ENCODE measurements at places on chromosomes 16 and 17.

GRCh38 chr16:49856672-49857330, 889 bp upstream of the ZNF423 start:
- DNase-seq, result peak; percentile 39

GRCh38 chr16:1764971-1765370, 6.4 kb downstream of the NME3 start:
- no peak for DNase-seq

DNA sequence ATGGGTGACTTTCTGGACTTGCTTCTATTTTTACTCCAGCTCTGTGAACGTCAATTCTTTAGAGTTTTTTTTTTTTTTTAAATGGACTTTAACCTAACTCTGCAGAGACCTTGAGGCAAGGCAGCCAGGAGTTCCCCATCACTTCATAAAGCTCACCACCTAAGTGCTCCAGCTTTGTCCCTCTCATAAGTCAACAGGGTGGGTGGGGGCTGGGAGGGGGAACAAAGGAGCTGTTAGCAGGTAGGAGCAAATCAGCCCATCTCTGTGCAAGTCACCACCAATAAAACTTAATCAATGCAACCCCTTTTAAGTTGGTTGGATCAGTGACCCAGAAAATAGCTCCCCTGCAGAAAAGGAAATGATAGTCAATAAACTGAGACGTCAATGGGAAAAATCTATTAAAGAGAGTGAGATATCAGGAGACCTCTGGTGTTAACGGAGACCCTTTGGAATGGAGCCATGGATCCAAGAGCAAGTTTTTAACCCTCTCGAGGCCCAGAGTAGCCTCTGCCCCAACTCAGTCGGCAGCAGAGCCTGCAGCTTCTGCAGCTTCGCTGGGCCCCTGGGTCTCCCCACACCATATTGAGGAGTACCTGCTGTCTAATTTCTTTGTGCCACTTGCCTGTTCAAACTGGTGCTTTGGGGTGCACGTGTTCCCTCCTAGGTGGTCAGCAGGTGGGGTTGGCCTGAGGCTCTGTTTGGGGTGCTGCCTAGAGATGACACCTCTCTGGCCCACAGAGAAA, 27.6 kb upstream of the ETV4 start:
- DNase-seq, result no peak

GRCh38 chr17:19670908-19671307, 22.4 kb downstream of the ALDH3A2 start:
- DNase-seq, result peak; percentile 49

DNA sequence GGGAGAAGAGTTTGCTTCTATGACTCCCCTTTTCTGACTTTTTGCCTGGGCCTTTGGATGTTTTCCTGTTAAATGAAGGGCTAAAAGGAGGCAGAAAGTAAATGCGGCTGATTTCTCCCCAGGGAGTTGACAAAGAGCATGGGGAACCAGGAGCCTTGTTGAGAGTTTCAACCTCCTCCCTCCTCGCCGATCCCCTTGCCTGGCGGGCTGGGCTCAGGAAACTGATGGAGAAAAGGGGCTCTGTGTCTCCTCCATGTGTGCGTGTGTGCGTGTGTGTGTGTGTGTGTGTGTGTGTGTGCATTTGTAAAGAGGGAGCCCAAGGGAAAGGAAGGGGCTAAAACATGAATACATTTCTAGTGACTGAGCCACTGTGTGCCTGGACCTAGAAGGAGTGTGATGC, 94.5 kb downstream of the ZDHHC7 start:
- DNase-seq, result no peak

GRCh38 chr16:69171325-69172084, 15.5 kb upstream of the SNTB2 start:
- peak; percentile 15 for DNase-seq

DNA sequence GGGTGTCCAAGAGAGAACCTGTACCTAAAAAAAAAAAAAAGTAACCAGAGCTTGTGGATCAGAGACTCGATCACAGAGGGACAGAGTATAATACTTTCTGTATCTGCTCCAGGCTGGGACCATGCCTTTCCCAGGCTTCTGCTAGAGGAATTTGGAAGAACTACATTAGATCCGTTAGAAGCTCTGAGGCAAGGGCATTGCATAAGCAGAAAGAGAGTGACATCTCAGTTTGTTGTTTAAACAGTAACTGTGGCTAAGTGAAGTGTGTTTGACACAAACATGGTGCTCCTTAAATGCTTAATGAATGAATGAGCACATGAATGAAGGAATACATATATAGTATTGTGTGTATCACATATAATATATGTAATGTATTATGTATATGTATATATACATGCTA, 131.2 kb downstream of the HS3ST3B1 start:
- no peak for DNase-seq

DNA sequence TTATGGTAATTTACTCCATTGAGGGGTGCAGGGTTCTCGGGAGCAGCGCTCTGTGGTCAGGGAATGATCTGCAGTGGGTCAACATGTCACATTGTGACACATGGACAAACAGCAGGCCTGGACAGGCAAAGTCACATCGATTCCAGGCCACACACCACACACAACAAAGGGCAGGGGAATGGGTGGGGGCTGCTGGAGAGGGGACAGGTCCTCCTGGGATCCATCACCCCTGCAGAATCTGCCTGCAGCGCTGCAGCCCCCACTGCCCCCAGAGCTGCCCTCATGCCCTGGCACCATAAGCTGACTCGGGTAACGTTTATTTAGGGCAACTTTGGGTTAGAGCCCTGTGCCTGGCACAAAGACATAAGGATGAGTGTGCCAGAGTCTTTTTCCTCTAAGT, 9.1 kb downstream of the PEMT start:
- no peak for DNase-seq

GRCh38 chr16:3963203-3963602, 82.7 kb upstream of the CREBBP start:
- peak; percentile 72 for DNase-seq
